NB4 (cell line): ENCODE measurements at places on chromosomes 2 and 18.

- no peak for DNase-seq
Measured at GRCh38 chr2:168694866-168695265, 107.6 kb upstream of the NOSTRIN start.

DNA sequence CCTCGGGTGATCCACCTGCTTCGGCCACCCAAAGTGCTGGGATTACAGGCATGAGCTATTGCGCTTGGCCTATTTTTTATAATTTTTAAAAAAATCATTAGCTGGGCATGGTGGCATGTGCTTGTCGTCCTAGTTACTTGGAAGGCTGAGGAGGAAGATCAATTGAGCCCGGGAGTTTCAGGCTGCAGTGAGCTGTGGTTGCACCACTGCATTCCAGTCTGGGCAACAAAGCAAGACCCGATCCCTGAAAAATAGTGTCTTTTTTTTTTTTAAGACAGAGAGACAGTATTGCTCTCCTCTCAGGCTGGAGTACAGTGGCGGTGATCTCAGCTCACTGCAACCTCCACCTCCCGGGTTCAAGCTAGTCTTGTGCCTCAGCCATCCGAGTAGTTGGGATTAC, 4.8 kb downstream of the SSB start:
- no peak for DNase-seq

DNA sequence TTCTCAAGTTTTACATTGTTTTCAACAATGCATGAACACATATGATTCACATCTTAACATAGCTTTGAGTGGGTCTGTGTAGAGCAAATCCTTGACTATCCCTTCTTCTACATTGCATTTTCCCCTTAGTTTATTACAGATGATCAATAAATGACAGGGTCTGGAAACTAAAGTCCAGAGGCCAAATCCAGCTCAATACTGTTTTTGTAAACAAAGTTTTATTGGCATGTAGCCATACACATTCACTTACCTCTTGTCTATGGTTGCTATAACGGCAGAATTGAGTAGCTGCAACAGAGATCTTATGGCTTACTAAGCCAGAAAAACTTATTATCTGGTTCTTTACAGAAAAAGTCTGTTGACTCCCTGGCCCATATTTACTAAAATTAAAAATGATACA, 12.8 kb downstream of the FANCL start:
- no peak for DNase-seq

- DNase-seq, result no peak
Measured at GRCh38 chr2:151334082-151334815, 23.1 kb upstream of the TNFAIP6 start.

DNA sequence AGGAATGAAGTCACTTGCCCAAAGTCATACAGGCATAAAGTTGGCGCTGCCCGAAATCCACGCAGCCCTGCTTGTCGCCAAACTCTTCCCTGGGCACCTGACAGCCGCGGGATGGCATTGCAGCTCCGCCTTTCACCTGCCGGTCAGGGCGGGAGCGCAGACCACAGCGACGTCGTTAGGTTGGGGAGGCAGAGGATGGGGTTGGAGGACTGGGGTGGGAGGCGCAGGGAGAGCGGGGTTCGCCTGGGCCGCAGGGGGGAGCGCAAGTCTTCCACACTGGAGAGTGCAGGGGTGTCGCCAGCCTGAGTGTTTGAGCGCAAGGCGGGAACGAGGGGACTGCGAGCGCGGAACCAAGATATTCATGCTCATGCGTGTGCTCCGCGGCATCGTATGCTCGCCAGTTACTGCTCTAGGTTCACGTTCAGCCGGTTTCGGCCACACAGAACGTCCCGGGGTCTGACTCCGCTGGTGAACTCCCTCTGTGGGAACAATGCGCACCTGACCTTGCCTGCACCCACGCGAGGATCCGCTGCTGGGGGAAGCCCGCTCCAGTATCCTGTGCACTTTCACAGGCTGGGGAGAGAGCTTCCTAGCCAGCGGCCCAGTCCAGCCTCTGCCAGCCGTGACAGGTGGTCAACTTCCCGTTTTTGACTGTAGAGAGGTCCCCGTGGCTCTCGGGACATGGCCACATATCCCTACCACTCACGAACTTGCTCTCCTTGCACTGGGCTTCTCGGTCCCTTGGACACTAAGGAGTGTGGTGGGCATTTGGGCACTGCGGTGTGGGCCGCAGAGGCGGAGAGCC, 767 bp upstream of the NPPC start:
- peak; percentile 62 for DNase-seq

DNA sequence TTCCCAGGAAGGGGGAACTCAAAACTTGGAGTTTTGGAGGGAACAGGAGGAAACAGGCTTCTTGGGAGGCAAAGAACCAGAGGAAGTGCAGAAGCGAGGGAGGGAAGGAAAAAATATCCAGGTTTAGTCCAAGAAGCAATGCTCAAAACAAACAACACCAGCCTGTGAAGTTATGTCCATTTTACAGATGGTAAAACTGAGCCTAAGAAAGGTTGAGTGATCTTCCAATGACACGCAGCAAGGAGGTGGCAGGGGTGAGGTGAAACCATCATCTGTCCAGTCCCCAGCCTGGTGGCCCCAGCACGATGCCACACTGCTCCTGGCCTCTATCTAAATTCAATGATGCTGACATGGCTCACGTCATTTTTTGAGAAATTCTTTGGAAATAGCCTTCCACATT, 10.8 kb downstream of the DNMT3A start:
- no peak for DNase-seq

- no peak for DNase-seq
Measured at GRCh38 chr2:20618468-20618885, 32.4 kb downstream of the HS1BP3 start.

DNA sequence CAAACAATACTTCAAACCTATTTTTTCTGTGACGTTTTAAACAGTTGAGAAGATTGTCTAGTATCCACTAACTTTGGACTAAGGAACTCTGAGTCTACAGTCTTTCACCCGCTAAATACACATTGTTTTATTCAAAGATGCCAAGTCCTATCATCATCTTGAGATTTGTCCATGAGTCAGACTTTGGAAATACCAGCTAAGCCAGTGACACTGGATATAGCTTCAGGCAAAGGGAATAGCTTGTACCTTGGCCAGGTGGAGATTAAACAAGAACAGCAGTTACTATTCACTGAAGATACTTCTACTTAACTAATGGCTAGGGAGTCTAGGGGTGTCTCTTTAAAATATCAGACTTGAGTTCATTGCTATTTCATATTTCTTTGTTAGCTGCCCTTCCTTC, 137.5 kb downstream of the COMMD1 start:
- no peak for DNase-seq

GRCh38 chr18:48670751-48671560, 132.1 kb downstream of the CTIF start:
- no peak for DNase-seq

DNA sequence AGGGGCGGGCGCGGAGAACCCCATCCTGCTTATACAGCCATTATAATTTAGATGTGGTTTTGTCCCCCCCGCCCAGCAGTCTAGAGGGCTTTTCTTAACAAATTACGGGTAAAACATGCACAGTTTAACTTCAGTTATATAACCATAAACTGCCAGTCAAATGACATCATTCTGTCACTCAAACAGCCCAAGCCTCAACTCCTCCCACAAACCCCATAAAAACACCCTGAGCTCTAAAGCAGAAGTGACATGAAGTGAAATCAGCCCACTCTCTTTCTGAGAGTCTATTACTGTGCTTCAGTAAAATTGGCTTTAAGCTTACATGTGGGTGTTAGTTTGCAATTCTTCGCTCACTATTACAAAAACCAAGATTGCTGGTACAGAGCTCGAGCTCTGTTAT, 705.1 kb upstream of the GCFC2 start:
- peak; percentile 62 for DNase-seq

DNA sequence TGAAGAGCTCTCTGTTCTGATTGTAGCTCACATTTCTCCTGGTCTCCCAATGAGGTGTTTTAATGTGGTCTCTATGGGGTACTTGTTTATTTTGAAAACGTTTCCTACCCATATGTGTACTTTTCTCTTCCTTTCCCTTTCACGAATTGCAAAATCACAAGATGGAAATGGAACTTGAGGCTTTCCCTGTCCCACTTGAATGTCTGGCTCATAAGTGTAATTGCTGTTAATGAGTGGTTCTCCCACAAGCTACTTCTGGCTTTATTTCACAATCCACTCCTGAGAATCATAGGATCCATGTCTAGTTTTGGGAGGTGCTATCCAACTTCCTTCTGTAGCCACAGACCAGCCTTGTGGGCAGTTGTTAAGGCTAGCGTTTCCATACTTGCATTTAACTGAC, 81.1 kb upstream of the CAVIN2 start:
- peak; percentile 6 for DNase-seq

- DNase-seq, result peak; percentile 45
Measured at GRCh38 chr2:32772638-32773447, 145.0 kb downstream of the TTC27 start.

- DNase-seq, result no peak
Measured at GRCh38 chr2:78024996-78025395, 502.8 kb upstream of the LRRTM4 start.
